NCI-H2081 (cell line): ENCODE measurements at places on chromosomes 6 and 20.
A peak's percentile ranks its signal among the peaks of the same experiment; 100 is the strongest.

GRCh38 chr6:112010328-112010727, 43.6 kb upstream of the CCN6 start:
- DNase-seq = no peak

- DNase-seq = peak; percentile 67
Measured at GRCh38 chr6:31729515-31729978, 448 bp upstream of the DDAH2 start.

DNA sequence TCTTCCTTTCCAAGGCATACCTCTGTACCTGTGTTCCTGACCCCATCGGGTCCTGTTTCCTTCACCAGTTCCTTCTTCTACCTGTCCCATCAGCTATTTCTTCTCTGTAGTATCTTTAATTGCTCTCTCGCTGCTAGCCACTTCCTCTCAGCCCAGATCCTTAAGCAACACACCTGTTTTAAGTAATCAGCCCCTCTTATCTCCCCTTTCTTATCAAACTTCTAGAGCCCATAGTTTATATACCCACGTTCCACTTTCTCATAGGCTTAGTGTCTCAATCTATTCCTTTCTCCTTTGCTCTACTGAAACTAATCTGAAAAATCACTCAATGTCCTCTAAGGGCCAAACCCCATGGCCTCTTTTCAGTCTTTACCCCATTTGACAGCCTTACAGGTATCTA, 239.6 kb downstream of the BTBD9 start:
- no peak for DNase-seq

GRCh38 chr6:26336355-26337198, 28.4 kb upstream of the BTN3A2 start:
- no peak for DNase-seq

DNA sequence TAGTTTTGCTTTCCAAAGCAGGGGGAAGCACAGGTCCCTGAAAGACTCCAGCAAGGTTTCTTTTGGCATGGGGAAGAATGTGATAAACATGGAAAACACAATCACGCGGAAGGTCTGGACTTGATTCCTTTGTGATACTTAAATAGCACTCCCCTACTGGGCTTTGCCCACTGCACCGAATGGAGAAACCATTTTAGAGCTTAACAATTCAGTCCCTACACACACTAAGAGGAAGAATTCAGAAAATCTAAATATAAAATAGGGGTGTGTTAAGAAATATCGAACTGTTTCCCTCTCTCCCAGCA, 71.4 kb upstream of the NHSL1 start:
- DNase-seq = peak; percentile 46

DNA sequence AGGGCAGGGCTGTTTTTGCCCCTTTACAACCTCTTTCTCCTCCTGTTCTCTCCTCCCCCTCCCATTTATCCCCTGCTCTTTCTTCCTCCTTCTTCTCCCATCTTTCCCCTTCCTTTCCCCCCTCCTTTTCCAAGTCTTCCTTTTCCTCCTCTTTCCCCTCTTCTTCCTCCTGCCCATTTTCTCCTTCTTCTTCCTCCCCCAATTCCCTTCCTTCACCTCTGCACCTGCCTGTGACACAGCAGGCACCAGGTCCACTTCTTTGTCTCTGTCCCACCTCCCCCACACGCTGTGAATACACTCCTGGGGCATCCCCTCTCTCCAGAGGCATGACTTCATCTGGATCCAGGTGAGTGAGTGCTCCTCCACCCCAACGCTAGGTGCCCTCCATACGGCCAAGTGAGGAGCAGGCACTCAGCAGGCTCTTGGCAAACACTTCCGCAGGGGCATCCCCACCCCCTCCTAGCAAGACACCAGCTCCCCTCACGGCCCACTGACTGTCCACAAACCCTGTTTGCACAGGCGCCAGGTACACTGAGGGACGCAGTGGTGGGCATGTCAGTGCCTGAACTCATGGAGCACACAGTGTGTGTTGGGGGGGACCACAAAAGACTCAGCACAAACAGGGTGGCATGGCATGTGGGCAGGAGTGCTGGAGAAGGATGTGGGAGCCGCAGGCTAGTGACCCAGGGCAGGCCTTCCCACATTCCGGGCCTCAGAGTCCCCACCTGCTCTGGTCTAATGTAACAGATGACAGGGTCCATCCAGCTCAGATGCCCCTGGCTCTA, 10.7 kb upstream of the TLDC2 start:
- no peak for DNase-seq

GRCh38 chr6:21965016-21965415, 331.8 kb downstream of the PRL start:
- no peak for DNase-seq

GRCh38 chr6:45327956-45328522, at the start of gene RUNX2:
TSS of gene RUNX2 (plus strand) at chr6:45328330. CDS start at chr6:45328727, 397 bp downstream.
- no peak for DNase-seq

GRCh38 chr6:37650071-37650481, 47.6 kb downstream of the MDGA1 start:
- DNase-seq = no peak

GRCh38 chr6:154474648-154475428, 35.6 kb downstream of the CNKSR3 start:
- no peak for DNase-seq

DNA sequence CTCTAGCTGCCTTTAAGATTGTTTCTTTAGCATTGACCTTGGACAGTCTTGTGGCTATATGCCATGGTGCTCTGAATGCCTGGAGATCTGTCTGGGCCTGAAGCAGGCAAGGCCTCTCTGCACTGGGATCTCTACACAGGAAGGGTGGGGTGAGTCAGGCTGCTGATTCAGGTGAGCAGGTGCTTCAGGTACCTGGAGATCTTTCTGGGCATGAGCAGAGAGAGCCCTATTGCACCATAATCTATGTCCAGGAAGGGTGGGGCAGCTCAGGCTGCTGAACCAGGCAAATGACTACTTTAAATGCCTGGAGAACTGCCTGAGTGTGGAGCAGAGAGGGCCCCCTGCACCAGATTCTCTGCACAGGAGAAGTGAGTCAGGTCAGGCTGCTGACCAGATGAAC, 94.5 kb downstream of the TPBG start:
- no peak for DNase-seq

- no peak for DNase-seq
Measured at GRCh38 chr6:13810688-13811446, 3.5 kb downstream of the MCUR1 start.

GRCh38 chr6:35703554-35703953, 14.8 kb upstream of the FKBP5 start:
- DNase-seq = no peak

DNA sequence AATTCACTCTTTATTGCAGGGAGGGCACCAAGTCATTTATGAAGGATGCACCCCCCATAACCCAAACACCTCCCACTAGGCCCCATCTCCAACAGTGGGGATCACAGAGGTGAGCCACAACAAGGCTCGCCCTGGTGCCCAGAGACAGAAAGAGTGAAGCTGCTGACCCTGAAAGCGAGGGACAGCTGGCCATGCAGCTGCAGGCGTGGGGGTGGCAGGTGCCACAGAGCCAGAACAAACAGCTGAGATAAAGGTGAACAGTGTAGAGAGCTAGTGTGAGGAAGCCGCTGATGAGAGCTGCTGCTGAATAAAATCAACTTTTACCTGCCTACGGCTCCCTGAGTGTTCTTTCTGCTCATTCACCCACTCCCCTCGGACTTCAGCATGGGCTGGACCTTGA, 18.8 kb upstream of the RGS17 start:
- DNase-seq = no peak

- no peak for DNase-seq
Measured at GRCh38 chr20:3935295-3935955, 46.2 kb downstream of the PANK2 start.

- no peak for DNase-seq
Measured at GRCh38 chr6:135600931-135601330, 103.4 kb upstream of the AHI1 start.

DNA sequence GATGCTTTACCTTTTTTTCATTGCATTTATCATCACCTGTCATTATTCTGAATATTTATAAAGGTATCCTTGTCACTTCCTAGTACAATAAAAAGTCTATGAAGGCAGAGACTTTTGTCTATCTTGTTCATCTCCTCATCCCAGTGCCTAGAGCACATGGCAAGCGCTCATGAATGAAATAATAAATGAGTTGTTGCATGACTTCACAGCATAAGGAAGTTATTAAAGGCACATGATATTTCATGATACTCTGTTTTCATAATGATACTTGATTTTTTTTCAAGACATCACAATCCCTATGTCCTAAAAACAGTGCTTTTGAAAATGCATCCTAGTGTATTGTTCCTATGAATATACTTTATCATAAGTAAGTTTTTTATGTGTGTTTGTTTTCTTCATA, 310.6 kb upstream of the RSPO3 start:
- DNase-seq = no peak

DNA sequence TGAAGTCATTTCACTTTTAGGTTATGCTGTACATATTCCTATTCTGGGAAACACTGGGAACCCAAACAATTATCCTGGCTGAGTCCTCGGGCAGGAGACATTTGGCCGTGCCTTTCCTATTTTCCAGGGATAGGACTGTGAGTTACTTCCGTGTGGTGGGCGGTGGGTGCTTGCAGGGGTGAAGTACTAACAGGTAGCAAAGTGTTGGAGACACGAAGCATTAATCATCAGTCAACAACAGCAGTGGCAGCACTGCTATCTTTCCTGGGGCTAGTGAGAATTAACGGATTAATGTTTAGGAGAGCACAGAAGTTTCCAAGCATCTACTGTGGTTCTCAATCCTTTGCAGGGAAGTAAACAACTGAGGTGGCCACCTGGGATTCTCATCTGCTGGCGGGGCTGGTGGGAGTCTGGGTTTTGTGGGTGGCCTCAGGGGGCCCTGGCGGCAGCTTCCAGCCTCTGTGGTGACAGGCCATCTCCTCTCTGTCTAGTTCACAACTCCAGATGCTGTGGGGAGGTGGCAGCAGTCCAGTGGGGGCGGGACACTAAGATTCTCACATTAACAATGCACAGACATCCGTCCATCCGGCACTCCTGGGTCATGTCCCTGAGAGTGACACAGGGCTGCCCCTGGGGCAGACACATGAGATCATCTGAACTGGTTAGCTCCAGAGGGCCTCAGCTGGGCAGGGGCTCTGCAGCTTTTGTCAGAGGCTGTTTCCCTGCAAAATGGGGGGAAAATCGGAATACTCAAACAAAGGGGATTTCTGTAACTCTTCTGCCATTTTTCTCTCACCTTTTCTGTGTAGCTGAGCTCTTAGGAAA, 90.9 kb downstream of the GJA10 start:
- DNase-seq = no peak

DNA sequence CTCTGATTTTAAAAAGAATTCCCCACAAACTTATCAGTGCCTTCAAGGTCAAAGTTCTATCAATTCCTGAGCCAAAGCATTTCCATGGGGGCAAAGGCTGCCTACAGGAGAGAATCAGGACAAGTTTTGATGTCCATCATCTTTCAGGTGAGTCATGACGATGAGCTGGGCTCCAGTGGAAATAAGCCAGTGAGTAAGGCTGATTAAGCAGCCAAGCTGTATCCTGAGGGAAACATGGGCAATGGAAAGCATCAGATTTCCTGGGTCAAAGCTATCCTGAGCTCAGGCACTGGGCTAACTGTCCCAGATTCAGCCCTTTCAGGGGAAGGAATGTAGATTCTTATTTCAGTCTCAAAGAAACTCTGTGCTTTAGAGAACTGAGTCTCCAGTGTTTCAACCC, 377.4 kb downstream of the CD109 start:
- no peak for DNase-seq
